Omental fat pad (tissue), 4 donors: ENCODE measurements at places on chromosomes 6 and 20.

DNA sequence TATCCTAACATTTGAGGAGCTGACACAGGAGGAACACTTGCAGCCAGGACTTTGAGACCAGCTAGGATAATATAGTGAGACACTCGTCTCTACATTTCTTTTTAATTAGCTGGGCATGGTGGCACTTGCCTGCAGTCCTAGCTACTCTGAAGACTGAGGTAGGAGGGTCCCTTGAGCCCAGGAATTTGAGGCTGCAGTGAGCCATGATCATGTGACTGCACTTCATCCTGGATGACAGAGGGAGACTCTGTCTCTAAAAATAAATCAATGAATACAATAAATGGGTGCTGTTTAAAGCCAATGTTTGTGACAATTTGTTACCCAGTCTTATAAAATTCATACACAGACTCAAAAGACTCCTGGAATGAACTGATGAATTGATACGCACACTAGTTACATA is 1.8 kb upstream of the HLA-G start:
- DNase-seq, result no peak

DNA sequence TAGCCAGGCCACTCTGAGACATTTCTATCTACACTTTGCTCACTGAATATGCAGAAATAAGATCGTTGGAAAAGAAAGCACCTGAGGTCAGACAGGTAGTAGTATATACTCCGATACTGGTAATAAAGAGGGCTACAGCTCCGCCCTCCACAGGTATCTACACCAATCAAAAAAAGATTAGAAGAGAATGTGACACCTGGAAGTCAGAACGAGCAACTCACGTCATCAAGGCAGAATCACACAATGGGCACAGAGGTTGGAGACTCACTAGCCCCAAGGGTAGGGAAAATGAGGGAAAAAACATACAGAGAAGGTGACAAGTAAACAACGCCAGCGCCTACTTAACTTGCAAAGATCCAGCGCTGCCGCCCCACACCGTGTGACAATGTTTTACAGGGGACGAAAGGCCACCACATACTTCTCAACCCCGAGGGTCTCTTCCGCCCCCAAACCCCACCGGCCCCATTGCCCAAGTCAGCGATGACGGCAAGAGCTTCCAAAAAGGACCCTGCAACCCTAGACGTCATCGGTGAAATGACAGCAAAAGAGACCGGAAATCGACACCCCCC is 653 bp downstream of the LMBRD1 start:
- peak; percentile 38 for DNase-seq

DNA sequence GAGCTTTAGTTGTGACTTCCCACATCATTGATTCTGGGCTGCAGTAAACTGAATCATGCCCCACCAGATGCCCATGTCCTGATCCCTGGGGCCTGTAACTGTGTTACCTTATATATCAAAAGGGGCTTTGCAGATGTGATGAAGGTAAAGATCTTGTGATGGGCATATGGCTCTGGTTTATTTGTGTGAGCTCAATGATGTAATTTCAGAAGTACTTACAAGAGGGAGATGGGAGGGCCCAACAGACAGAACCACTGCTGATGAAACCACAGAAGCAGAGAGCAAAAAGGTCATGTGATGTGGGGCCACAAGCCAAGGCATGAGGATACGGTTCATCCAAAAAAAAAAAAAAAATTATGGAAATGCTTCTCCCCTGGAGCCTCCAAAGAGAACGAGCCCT is 118.7 kb downstream of the TOX2 start:
- DNase-seq, result no peak

DNA sequence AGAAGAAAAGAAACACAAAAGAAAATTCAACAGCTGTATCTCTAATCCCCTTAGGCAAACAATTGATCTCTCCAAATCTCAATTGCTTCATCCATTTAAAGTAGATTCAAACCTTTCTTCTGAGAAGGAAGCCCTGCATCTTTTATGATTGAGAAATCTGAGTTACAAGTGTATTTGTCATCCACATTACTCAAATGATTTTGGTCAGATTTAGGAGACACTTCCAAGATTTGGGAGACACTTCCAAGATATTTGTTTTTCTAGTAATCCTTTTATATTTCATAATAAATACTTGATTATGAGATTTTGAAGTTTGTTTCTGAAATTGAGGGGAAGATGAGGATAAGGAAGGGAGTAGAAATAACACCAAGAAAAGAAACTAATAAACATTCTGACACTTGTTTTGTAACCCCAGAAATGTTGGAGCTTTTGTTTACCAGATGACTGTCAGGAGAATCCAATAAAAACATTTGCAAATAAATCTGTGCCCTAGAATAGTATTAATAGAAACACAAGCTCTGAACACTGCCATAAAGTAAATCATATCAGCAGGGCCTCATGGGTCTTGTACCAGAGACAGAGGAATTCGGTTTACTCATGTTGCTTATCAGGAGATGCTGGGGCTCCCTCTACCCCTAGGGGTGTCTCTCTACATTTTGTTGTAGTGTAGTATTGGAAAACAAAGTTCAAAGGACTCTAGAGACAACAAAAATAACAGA is 314.3 kb upstream of the NT5E start:
- no peak for DNase-seq

DNA sequence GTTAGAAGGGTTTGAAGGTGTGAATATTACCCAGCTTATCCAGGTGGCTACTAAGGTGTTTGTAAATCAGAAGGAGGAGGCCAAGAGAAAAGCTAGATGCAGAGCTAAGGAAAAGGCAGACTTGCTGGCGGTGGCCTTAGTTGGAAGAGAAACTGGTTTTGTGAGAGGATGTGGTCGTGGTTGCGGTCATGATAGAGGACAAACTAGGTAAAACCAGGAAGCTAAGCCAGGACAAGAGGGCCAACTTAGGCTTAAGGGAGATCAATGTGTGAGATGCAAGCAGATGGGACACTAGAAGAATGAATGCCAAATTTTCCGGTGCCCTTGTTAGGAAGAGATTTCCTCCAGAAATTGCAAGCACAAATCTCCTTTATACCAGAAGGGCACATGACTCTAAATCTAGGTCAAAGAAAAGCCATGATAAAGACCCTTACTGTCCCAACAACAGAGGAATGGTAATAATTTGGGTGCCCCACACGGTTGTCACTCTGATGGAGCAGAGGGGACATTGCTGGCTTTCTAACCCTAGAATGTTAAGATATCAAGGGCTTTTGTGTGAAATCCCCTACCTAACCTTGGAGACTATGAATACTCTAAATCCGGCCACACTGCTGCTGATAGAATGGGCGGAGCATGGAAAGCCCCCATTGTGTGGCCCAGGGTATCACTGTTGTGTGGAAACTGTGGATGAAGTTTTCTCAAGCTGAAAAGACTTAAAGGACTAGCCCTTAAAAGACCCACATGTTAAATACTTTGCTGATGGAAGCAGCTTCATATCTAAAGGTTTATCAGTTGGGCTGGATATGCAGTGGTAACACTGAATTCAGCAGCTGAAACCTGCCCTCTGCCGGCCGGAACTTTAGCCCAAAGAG is 7.8 kb downstream of the IL22RA2 start:
- no peak for DNase-seq

DNA sequence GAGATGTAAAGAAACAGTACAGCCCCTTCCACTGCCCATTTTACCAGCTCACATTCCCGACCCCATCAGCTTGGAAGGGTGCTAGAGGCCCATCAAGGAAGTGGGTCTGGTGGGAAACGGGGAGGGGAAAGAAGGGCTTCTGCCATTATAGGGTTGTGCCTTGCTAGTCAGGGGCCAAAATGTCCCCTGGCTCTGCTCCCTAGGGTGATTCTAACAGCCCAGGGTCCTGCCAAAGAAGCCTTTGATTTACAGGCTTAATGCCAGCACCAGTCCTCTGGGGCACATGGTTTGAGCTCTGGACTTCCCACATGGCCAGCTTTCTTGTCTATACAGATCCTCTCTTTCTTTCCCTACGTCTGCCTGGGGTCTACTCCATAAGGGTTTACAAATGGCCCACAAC is 10.6 kb upstream of the ZNF76 start:
- DNase-seq, result no peak

GRCh38 chr20:53935344-53936084 is 134.9 kb downstream of the BCAS1 start:
- no peak for DNase-seq

GRCh38 chr6:105781248-105781647 is 304.9 kb upstream of the PRDM1 start:
- no peak for DNase-seq

- DNase-seq, result no peak
Observed at GRCh38 chr6:62357835-62358234, 71.8 kb upstream of the KHDRBS2 start.

DNA sequence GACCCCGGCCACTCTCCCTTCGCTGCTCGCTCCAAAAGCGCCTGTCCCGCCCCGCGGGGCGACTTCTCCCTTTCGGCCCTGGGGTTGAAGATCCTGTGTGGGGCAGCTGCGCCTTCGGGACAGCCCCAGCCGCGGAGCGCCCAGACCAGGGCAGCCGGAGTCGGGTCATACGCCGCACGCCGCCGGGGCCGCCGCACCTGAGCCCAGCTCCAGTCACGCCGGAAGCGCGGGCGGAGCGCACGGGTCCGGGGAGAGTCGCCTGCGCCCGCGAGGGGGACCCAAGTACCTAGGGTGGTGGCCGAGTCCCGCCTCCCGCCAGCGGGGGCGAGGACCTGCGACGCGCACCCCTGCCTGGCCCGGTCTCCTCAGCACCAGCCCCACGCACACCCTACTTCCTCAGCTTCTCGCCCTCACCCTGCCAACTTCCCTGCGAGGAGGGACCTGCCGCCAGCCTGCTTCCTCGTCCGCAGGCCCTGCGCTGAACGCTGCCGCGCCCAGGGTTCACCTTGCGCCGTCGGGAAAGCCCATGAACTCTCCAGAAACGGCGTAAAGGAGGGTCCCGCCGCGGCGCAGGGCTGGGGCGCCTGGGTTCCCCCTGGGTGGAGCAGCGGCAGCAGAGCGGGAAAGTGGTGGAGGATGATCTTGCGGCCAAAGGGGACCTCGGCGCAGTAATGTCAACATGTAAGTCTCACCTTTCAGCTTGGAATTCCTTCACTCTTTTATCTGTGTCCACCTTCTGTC is at the start of gene ADGRG6:
Gene ADGRG6 (plus strand): TSS at position 357 of the 741 bp plus-strand sequence. CDS start 323 bp downstream, at position 680.
- DNase-seq, result no peak

DNA sequence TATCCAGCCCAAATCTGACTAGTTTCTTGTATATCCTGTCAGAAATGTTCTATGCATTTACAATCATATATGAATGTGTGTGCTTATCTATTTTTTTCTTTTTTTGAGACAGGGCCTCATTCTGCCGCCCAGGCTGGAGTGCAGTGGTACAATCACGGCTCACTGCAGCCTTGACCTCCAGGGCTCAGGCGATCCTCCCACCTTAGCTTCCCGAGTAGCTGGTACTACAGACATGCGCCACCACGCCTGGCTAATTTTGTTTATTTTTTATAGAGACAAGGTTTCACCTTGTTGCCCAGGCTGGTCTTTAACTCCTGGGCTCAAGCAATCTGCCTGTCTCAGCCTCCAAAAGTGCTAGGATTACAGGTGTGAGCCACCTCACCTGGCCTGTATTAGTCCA is 3.0 kb upstream of the RAB44 start:
- no peak for DNase-seq

- no peak for DNase-seq
Observed at GRCh38 chr6:37262446-37263026, 4.6 kb upstream of the TMEM217 start.
